Non-pigmented ciliary epithelial cell (primary cell): ENCODE measurements at places on chromosomes 12 and 14.

DNA sequence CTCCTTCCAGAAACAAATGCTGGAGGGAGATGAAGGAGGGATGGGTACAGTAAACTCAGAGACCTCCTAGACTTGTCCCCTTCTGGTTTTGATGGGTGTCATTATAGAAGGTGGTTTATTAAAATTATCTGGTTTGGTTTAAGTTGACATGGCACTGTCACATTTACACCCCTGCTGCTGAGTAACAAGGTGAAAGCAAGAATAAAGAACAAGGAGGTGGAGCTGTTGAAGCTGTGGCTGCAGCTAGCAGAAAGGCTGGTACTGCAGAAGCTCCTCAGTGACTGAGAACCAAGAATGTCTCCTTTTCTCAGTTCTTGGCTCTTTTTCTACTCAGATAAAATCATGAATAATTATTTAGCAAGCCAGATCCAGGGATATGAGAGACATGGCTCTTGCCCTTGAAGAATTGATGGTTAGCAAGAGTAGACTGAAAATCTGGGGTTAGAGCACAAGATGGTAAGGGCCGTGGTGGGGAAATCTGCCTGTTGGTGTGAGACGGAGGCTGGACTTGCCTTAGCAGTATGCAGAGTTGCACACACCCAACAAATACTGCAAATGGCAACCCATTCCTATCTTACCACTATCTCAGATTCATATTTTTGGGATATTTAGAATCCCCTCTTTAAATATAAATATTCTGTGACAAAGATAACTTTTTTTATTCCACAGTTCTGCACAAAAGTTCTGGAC is at the start of gene GZMH:
Gene GZMH (minus strand): TSS at position 31 of the 690 bp plus-strand sequence. CDS start 72 bp downstream, outside the sequence.
- DNase-seq: no peak

GRCh38 chr12:95999484-95999883 is 3.3 kb upstream of the HAL start:
- DNase-seq: no peak

- DNase-seq: no peak
These were observed 15.8 kb downstream of the KRT2 start for GRCh38 chr12:52636189-52636588.

GRCh38 chr14:81427348-81428058 is 27.4 kb upstream of the STON2 start:
- no peak for DNase-seq

- DNase-seq: no peak
These were observed 2.2 kb downstream of the LRFN5 start for GRCh38 chr14:41608681-41609390.

- DNase-seq: no peak
These were observed 11.0 kb downstream of the SPRYD3 start for GRCh38 chr12:53067993-53068770.

DNA sequence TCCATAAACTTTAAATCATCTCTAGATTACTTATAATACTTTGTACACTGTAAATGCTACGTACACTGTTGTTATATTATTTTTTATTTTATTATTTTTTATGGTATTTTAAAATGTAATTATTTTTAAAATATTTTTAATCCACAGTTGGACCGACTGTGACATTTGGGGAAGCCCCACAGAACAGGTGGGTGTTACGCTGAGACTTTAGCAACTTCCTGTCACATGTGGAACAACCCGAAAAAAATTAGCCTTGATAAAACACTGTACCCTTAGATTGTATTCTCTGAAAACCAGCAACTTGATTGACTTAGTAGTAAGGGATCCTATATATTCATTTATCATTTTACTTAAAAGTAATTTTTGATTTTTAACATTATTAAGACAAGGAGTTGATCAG is 1755.7 kb upstream of the SEL1L start:
- no peak for DNase-seq

- no peak for DNase-seq
These were observed 22.3 kb downstream of the PPP1R13B start for GRCh38 chr14:103825101-103825500.

GRCh38 chr12:70739756-70740155 is 102.5 kb upstream of the PTPRB start:
- DNase-seq: no peak

GRCh38 chr12:27868139-27868538 is 88.1 kb upstream of the MANSC4 start:
- peak; percentile 71 for DNase-seq

- DNase-seq: peak; percentile 67
These were observed 427.6 kb downstream of the ZFP36L1 start for GRCh38 chr14:68365228-68365627.

GRCh38 chr12:96878704-96879103 is 28.4 kb upstream of the NEDD1 start:
- peak; percentile 62 for DNase-seq

GRCh38 chr14:35414365-35414764 is 9.8 kb upstream of the NFKBIA start:
- no peak for DNase-seq

- DNase-seq: no peak
These were observed 211.4 kb upstream of the RTL1 start for GRCh38 chr14:101114726-101115515.

DNA sequence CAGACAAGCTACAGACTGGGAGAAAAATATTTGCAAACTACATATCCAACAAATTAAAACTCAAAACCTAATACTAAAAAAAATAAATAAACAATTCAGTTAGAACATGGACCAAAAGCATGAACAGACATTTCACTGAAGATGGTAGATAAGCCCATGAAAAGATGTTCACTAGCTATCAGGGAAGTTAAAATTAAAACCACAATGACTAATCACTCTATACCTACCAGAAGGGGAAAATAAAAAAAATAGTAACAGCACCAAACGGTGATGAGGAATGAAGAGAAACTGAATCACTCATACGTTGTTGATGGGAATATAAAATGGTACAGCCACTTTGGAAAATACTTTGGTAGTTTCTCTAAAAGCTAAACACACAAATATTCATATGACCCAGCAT is 31.1 kb upstream of the DHRS7 start:
- DNase-seq: no peak

DNA sequence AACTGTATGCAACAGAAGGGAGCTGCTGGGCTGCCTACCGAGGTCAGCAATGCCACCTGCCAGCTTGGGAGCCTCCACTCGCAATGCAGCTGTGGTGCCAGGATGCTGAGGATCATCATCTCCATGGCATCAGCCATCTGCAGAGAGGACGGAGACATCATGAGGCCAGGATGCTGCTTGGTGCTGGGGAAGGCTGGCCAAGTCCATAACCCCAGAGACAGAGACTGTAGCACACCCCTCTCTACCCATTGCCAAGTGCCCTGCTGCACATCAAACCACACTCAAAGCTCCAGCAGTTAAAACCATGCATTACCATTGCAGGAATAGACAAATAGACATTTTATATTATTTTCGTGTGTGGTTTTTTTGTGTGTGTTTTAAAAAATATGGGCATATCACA is 43.5 kb downstream of the SVOP start:
- no peak for DNase-seq

DNA sequence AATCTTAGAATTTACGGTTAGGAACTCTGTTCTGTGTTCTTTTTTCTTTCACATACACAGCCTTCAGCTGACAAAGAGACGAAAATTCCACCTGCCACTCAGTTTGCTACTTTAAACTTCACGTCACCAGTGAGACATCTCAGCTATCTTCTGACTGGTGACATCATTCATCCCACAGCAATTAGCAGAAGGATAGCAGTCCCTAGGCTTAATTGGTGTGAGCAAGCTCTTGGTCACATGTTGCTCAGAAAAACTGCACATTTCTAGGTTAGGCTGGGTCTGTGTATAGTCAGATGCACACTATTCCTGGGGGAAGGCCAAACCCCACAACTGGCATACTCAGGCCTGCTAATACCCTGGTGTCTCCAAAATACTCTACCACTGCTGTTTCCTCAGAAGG is 23.9 kb downstream of the SLC7A7 start:
- DNase-seq: no peak

DNA sequence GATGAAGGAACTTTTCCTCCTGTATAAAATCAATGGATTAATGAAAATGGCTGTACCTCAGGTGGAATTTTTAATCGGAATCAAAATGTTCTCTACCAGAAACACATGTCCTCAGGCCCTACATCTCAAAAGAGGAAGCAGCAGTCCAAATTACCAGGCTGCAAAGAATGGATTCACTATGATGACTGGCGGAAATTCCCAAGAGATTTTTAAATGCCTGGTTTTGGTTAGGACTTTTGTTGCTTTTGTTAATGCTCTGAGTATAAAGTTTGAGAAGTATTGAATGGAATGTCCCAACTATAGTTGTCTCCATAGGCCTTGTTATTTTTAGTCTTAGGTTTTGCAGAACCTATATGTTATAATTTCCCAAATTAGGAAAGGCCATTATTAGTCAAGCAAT is 11.2 kb upstream of the IFNG start:
- DNase-seq: no peak

DNA sequence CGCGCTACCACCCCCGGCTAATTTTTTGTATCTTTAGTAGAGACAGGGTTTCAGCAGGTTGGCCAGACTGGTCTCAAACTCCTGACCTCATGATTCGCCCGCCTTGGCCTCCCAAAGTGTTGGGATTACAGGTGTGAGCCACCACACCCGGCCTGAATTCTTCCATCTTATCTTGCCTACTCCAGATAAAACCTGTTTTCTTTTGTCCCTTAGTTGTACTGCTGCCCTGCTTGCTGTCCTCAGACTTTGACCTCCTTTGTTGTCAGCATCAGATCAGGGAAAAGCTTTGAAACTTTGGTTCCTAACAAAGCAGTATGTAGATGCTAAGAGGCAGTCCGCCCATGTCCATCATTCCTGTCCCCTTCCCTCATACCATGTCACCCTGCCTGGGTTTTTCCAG is 15.9 kb downstream of the COPZ1 start:
- DNase-seq: no peak

DNA sequence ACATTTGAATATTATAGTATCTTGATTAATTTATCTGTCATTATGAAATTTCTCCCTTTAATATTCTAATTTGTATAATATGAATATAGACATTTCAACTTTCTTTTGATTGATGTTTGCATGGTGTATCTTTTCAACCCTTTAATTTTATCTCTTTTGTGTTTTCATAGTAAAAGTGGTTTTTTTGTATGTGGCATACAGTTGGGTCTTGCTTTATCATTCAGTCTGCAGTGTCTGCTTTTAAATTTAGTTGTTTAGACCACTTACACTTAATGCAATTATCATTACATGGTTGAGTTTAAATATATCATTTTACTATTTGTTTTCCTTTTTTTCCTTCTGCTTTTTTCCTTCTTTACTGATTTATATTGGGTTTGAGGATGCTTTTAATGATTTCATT is 29.6 kb downstream of the CCDC91 start:
- no peak for DNase-seq

GRCh38 chr12:26467351-26467750 is 272.0 kb downstream of the SSPN start:
- no peak for DNase-seq

GRCh38 chr12:122076743-122077495 is 1.6 kb upstream of the MLXIP start:
- no peak for DNase-seq

GRCh38 chr12:92899386-92900001 is 29.6 kb downstream of the EEA1 start:
- peak; percentile 95 for DNase-seq

- no peak for DNase-seq
These were observed 205.0 kb upstream of the KRR1 start for GRCh38 chr12:75716291-75717025.

DNA sequence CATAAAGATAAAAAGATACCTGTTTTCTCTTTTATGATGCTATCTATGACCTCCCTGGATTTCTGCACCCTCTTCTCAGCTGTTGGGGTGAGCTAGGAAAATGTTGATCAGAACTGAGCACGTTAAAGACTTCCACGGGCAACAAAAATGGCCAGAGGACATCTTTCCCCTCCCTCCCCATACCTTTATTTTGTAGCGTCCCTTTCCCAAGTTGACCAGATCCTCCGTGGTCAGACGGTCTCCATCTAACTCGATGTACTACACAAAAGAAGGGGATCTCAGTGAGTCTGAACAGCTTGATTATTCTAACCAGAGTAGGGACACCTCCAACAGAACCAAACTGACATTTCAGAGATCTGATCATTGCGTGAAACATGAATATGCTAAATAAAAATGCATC is 2.2 kb downstream of the HAL start:
- no peak for DNase-seq

GRCh38 chr14:85316701-85317410 is 213.1 kb upstream of the FLRT2 start:
- DNase-seq: no peak

GRCh38 chr14:94448071-94448808 is 4.4 kb downstream of the SERPINA11 start:
- DNase-seq: no peak

DNA sequence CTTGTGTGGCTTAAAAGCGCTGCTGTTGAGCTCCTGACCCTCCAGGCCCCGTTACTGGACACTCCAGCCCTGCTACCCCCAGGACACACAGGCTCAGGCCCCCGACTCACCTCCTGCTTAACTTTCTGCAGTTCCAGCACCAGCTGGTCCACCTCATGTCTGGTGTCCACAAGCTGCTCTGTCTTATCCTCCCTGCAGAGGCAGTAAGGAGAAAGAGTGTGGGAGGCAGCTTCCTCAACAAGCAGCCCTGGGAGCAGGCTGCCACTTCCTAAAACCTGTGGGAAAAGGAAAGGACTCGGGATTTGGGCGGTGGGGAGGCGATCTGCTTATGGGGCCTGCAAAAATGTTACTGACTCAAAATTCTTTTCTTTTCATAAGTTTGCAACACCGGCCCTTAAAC is 79.2 kb downstream of the CCDC88C start:
- DNase-seq: no peak

DNA sequence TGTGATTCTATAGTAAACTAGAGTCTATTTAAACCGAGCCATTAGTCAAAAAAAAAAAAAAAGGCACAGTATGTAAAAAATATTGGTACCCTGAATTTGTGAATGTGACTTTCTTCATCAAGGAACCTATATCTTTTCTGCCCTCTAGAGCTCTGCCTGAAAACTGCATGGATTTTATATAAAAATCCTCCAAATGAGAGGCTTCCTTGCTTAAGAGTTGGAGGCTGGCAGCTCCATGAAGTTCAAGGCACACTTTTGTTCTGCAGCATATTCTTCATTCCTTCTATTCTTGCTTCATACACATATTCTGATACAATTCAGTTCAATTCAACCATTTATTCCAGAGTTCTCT is 23.1 kb upstream of the NKX2-8 start:
- DNase-seq: no peak

DNA sequence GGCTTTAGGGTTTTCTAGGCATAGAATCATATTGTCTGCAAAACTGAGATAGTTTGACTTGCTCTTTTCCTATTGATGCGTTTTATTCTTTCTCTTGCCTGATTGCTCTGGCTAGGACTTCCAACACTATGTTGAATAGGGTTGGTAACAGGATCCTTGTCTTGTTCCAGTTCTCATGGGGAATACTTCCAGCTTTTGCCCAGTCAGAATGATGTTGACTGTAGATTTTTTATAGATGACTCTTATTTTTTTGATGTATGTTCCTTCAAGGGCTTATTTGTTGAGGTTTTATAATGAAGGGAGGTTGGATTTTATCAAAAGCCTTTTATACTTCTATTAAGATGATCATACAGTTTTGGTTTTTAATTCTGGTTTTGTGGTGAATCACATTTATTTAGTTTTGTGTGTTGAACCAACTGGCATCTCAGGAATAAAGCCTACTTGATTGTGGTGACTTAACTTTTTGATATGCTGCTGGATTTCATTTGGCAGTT is 478.2 kb downstream of the TMEM117 start:
- no peak for DNase-seq
